NT2/D1 (cell line): ENCODE measurements at places on chromosomes 13 and 19.

- no peak for DNase-seq
These were observed 51.0 kb downstream of the ZNF146 start for GRCh38 chr19:36265856-36266374.

DNA sequence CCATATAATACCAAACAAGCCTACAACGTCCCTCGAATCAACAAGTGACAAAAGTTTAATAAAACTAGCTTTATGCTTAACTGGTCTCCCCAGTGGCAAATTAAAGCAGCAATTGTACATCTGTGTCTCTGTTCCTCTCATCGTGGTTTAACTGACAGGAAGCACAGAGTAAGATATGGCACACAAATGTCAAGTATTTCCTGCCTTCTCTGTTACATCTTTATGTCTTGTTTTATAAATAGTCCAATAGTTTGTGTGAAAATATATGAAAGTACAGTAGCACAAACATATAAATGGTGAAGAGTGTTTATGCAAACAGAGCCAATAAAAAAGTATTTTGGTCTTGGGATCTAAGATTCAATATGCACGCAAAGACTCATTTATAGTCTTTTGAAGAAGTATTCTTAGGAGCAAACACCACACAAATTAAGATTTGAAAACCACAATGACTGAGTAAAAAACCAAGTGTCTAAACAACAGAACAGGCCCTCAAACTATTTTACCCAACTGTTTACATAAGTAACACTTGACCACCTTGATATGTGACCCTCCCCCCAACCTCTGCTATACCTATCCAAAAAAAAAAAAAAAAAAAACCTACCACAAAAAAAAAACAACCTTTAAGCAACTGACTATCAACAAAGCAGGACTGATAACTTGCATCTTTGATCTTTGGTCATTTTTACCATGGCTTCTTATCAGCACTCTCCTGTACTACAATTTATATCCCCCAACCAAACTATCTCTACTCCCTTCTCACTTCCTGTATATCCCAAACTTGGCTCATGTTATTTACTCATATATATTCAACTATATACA is 14.0 kb downstream of the ELF1 start:
- DNase-seq, result no peak

- no peak for DNase-seq
These were observed 1483.7 kb downstream of the PCDH9 start for GRCh38 chr13:65746406-65746921.

- DNase-seq, result no peak
These were observed 208.2 kb downstream of the ITGBL1 start for GRCh38 chr13:101660711-101661110.

- no peak for DNase-seq
These were observed 19.0 kb downstream of the LTBP4 start for GRCh38 chr19:40620161-40620485.

- DNase-seq, result no peak
These were observed 279.8 kb upstream of the EDNRB start for GRCh38 chr13:78198419-78198818.
